NCI-H2171 (cell line): ENCODE measurements at places on chromosomes 12 and 14.

GRCh38 chr14:72169521-72169920 is 237.3 kb downstream of the RGS6 start:
- DNase-seq: no peak

DNA sequence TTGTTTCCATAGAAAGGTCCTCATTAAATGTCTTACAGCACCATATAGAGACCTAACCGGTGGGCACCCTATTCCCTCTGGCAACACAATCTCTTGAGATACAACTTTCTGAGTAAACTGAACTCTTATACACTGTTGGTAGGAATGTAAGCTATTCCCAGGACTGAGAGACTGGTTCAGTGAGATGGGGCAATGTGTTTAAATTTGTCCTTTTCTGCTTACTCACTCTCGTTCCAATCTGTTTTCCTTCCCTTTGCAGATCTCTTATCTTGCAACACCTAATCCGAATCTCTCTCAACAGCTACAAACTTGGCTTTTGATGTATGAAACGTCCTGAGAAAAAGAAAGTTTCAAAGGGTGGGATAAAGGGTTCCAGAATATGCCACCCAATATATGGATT is 26.1 kb upstream of the ETV6 start:
- DNase-seq: no peak

- no peak for DNase-seq
These were observed 55.6 kb upstream of the DYNC1H1 start for GRCh38 chr14:101908795-101909194.

- DNase-seq: no peak
These were observed 49.7 kb downstream of the TSPAN11 start for GRCh38 chr12:30976206-30976605.

- no peak for DNase-seq
These were observed 16.5 kb downstream of the TMEM120B start for GRCh38 chr12:121729021-121729420.

DNA sequence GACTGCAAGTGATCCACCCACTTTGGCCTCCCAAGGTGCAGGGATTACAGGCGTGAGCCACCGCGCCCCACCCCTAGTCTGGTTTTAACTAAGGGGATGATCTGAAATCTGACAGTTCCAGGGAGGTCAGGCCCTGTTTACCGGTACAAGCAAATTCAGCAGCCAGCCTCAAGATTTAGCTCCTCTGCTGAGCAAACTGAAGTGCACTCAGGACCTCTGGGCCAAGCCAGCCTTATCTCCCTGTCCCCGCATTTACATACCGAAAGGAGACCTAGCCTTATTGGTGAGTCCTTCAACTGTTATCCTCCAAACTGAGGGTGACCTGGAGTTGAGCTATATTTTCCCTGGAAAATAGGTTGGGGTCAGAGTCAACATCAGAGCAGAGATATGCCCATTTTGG is 835 bp upstream of the ABHD4 start:
- DNase-seq: no peak

DNA sequence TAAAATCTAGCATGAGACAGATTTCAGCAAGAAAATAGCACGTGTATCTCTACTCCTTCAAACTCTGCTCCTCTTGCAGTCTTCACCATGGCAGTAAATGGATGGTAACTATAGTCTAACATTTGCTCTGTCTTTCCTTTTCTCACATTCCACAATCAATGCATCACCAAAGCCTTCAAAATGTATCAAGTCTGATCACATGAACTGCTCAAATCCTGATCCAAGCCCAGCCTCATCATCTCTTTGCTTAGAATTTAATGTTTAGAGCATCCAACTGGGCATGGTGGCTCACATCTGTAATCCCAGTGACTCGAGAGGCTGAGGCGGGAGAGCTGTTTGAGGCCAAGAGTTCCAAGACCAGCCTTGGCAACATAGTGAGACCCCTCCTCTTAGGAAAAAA is 45.9 kb downstream of the CDK17 start:
- DNase-seq: no peak

DNA sequence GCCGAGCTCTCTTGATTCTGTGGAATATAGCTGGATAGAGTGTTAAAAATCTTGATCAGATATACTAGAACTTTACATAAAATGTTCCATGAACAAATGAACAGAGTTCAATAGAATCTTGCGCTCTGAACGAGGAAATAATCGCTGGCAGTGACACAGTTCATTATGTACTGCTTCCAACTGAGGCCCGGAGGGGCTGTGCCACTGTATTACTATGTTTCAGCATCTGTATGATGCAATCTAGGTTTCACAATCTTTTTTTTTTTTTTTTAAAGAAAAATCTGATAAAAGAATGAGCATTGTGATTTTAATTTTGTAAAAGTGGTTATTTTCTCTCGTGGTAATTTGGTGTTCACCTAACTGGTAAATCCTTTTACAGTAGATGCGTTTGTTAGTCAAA is 77.2 kb downstream of the FERMT2 start:
- DNase-seq: no peak
